Nephron progenitor cell (in vitro differentiated cells): ENCODE measurements at places on chromosomes 5 and 9.
A peak's percentile ranks its signal among the peaks of the same experiment; 100 is the strongest.

GRCh38 chr5:3393122-3393919 lies 202.3 kb upstream of the IRX1 start:
- no peak for DNase-seq

DNA sequence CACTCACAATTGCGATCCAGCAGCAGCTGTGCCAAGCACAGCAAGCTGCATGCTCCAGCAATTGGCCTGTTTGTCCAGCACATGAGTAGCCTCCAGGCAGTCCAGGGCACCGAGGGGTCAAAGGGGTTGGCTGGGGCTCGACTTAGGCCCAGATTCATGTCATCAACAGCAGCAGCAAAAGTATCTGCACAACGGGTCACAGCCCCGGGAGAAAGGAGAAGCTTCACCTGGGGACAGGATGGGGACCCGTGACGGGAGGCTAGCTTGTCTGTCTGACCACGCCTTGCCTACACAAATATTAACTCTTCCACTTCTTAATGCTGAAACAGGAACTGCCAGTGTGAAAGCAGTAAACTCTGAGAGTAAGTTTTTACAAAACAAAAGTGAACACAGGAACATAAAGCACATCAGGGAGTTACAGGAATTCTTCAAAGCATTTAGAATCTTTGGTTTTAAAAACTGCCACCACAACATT lies 191.2 kb downstream of the PIK3R1 start:
- DNase-seq: no peak

DNA sequence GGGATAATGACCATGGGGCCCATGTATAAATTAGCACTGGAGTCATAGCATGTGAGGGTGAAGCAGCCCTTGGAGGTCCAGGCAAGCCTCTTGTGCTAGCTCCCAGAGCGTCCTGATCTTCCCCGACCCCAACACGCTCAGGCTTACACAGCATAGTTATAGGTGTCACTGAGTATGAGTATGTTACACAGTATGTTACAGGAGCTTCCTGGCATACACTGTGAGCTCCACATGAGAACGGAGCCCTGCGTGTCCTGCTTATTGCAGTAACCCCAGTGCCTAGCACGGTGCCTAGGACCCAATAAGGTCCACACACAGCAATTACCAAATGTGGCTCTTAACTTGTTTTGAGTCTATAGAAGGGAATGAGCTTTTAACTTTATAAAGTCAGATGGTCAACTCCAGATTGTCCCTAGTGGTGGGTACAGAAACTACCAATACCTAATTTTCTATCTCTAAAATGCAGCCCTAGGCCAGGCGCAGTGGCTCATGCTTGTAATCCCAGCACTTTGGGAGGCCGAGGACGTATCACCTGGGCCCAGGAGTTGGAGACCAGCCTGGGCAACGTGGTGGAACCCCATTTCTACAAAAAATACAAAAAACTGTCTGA lies 64.1 kb downstream of the PLAC8L1 start:
- DNase-seq: no peak

DNA sequence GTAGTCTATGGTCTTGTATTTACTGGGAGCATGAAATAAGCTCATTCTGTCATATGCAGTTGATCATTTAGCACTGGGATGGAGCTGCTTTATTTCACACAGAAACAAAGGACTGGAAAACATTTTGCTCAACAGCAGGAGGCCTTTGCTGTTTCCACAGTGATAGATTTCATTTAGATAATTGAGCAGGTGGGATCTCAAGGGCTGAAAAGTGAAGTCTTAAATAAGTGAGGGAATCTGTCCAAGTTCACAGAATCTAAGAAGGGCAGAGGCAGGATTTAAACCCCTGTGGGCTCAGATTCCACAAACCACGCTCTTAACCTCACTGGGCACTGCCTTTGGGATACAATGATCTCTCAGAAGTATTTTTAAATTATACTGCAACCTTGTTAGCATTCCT lies 47.8 kb downstream of the PRLR start:
- no peak for DNase-seq

GRCh38 chr9:76586390-76587314 lies 127.7 kb downstream of the GCNT1 start:
- DNase-seq: no peak

DNA sequence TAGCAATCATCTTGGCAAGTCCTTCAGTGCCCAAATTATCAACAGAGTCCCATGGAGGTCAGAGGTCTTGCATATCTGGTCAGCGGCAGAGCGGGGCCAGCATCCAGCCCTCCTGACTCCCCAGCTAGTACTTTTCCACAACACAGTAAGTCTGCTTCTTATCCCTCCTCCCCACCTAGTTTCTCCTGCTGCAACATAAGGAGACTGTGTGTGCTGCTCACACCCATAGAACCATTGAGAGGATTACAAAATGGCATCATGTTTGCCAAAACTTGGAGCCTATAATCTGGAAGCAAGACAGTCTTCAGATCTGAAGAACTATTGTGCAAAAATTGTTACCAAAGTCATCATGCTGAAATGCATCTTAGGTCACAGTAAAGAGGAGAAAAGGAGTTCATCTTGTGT lies 125.8 kb upstream of the ZNF366 start:
- DNase-seq: no peak

DNA sequence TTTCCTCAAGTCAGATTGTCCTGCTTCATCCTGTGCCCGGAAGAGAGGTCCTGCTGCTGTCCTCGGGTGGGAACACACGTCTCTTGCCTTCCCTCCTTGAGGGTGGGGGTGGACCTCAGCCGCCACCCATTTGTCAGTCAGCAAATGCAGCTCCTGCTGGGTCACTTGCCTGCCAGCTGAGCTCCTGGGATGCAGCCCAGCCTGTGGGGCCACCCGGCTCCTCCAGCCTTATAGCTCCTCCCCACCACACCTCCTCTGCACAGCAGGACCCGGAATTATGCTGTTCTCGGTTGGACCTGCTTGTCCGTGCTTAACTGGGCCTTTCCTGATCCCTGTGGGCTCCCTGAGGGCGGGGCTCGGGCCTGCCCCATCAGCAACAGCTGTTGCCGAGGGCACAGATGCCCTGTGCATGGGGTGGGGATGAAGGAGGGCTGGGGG lies 52.7 kb downstream of the RXRA start:
- DNase-seq: no peak

- DNase-seq: no peak
Measured at GRCh38 chr5:38931731-38932130, 85.9 kb downstream of the OSMR start.

DNA sequence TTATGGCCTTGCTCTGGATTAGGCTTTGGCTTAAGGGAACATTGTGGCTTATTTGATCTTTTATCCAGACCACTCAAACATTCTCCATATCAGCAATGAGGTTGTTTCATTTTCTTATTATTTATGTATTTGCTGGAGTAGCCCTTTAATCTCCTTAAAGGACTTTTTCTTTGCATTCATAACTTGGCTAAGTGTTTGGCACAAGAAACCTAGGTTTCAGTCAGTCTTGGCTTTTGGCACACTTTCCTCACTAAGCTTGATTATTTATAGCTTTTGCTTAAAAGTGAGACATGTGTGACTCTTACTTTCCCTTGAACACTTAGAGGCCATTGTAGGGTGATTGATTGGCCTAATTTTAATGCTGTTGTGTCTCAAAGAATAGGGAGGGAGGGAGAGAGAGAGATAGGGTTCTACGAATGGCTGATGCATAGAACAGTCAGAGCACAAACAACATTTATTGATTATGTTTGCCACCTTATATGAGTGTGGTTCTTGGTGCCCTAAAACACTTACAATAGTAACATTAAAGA lies 2265.3 kb upstream of the C9orf72 start:
- no peak for DNase-seq

DNA sequence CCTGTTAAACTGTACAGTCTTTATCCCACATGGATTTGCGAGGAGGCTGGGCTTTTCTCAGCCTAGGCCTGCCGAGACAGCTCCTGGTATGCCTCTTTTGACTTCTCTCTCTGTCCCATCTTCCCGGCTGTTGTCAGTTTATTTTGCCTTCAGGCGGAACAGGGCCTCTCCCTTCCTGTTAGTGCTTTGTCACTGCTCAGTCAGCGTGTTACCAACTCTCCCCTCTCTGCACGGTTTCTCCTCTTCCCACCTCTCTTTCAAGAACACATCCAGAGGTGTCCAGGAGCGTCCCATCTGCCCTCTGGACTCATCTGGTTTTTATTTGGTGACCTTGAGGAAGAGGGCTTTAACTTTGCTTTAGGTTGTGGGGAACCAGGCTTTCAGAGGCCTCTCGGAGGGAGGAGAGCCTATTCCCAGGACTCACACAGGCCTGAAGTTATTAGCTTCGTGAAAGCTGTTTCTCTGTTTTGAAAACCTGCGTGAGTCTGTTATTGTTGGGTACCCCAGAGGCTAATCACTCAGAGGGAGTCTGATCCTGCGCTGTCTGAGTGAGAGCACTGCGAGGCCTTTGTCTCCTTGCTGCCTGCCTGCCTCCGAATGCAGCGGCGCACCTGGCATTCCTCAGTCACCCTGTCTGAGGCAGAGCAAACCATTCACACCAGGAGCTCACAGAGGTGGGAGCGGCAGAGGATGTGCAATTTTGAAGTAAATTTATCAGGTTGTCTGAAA lies 234.4 kb upstream of the MPDZ start:
- DNase-seq: peak; percentile 26

DNA sequence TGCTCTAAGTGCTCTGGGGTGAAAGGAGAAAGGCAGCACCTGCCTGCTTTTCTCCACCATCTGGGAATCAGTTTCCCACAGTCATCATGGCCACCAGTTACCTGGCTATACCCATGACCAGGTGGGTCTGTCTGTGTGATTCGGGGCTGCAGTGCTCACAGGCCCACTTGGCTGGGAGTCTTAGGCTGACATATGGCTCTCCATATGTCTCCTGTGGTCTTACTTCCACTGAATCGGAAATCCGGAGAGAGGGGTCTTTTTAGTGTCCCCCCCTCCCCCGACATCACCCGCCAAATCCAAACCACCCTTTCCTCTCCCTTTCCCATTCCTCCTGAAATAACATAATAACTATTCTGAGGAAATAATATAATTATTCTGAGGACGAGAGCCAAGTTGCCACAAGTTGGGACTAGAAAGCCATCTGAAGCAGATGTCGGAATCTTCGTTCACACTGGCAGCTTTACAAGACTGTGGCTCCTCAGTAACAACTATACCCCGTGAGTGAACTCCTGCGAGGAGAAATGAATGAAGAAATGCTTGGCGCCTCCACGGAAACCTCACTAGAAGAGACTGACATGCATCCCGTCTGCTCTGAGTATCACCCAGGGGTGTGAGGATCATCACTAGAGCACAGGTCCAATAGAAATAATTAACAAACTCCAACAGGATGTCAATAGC lies 143.4 kb downstream of the MYO10 start:
- no peak for DNase-seq

DNA sequence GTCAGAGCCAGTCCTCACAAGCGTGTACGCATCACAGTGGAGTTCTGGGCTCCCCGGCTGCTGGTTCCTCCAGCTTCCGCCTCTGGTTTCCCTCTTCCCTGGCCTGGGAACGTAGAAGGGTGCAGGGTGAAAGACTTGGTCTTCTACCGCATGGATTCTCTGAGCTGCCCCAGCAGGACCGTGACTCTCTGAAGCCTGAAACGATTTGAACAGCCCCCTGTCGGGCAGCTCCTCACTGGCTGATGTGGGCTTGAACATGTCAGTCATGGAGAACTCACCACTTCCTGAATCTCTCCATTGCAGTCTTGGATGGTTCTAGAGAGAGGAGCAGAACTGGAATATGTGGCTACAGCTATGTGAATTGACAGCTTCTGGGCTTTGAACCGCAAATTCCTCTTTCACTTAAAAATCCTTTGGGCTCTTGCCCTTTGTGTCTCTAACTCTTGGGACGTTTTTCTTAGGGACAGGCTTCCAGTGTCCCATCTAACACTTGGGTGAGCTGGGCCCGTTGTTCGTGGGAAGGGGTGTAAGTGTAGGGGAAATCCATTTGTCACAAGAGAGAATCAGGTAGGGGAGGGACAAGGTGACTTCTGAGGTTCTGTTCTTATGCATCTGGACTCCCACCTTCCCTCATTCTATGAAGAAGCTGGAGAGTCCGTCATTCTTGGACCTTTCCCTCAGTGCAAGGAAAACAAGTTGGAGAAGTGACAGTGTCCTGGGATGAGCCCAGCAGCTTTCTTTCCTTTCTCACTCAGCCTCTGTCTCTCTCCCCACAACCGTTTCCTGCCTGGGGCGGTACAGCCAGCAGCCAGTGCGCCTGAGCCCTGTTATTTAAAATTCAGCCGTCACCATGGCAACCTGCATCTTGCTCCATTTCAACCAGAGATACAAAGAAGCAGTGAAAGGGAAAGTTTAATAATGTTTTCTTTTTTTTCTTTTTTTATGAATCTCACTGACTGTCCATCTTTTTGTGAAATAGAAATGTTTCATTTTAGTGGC lies 84.7 kb downstream of the PTTG1 start:
- peak; percentile 19 for DNase-seq

DNA sequence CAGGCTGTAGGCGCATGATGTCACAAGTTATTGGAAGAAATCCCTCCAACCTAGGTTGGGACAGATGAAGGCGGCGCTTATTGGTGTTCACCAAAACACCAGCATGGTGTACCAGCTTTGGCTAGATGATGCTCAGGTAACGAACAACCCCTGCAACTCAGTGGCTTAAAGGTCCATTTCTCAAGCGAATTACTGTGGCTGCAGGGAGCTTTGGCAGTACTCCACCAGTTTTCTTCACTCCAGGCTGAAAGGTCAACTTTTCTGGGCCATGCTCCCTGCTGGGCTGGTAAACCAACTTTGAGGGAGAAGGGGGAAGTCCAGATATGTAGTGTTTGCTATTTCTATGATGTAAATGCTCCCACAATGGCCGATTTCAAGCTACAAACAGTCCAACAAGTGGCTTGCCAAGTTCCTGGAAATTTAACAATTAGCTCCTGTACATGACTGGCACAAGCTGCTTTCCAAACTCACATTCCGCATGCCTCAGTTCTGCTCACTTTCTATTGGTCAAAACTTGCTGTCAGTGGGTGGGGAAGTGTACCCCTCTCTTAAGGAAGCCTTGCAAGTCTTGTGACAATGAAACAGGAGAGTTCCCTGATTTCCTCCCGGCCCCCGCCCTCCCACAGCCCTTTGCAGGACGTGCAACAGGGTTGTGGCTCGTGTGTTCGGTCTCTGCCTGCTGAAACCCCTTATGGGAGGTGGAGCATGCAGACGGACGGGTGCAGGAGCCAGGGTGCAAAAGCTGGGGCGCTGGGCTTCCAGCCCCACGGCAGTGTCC lies 588 bp upstream of the ZBED3 start:
- no peak for DNase-seq

- no peak for DNase-seq
Measured at GRCh38 chr9:134028076-134028475, 2.8 kb downstream of the BRD3OS start.

- DNase-seq: no peak
Measured at GRCh38 chr9:19451240-19452087, 42.7 kb downstream of the ACER2 start.
